A549 treated with Hydrocortisone at 1 μM for 4 hours (cell line): ENCODE measurements at places on chromosomes 7 and 10. TPM values are rescaled to one million over a fixed set of nuclear protein-coding genes. Genes with fewer than 3 reads are reported as not detected.

Gene PPP1R9A
- 2.8 to 4.6 TPM (median 3.7 TPM) in 5 replicates for total RNA-seq

Gene ZNF804B
- total RNA-seq: not detected in 5 replicates

Gene NPM3
- 104 to 130 TPM (median 119 TPM) in 5 replicates for total RNA-seq

Gene PIK3AP1
- 0.54 to 0.86 TPM (median 0.67 TPM) in 5 replicates for total RNA-seq

Gene CHAT
- total RNA-seq: not detected in 5 replicates
